ENCODE measurements at places on chromosomes 1 and 21.

DNA sequence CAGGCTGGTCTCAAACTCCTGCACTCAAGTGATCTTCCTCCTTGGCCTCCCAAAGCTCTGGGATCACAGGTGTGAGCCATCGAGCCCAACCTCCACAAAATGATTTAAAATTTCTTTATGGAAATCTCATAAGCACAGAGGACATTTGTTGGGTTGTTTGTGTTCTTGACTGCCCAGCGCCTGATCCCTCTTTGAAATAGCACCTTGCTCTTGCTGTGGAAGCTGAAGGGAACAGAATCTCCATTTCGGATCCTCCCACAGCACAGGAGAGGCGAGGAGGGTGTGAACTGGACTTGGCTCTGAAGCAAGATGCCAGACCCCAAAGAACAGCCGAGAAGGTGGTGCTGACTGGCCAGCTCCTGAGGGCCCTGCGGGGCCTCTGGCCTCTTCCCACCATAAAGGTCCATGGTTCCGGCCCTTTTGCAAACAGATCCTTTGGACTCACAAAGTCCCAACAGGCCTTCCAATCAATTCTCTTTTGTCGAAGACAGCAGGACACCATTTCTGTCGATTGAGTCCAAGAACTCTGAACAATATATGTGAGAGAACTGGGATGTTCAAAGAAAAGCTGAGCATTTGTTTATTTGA, 45.6 kb upstream of the COA6 start:
- DNase-seq, result no peak

DNA sequence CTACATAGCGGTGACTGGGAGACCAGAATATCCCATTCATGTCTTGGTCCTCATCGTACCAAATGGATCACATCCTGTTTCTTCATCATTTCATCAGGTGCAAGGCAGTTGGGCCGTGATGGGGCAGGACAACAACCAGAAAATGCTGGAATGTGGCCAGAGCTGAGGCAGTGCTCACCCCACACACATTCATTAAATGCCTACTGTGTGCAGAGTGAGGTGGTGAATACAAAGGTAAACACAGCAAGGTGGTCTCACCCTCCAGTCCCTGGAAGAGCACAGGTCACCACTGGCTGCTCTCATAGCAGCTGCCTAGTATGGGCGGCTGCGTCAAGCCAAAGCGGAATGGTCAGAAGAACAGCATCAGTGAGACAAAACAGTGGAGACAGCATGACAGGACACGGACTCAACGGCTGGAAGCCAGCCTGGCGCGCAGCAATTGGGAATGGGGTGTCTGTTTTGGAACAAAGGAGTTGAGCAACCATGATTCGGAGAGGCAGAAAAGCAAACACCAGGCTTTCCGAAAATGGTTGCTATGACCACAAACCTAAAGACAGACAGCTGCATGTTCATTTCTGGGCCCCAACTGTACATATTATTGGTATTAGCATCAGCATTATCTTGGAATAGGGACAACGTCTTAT, 5.6 kb upstream of the ADAMTSL4 start:
- DNase-seq, result peak; percentile 93

- DNase-seq, result no peak
Observed at GRCh38 chr1:178772952-178773351, 47.9 kb downstream of the RALGPS2 start.

DNA sequence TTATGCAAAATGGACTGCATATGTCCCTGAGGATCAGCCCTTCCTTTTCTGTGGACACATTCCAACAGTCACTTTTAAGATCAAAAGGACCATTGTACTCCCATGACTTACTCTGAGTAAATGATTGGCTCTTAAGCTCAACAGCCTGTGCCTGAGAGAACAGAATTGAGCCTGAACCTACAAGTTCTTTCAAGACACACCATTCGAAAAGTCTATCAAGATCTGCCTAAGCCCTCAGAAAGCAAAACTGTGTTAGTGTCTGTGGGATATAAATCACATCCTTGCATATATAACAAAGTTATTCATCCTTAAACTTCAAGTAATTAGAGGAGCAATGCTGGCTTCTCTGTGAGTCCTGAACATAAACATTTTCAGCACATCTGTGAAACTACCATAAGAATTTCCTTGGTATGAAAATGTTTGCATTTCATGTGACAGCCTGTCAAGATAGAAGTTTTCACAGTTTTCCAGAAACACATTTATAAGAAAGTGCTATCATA, 41.6 kb downstream of the PCNX2 start:
- no peak for DNase-seq

DNA sequence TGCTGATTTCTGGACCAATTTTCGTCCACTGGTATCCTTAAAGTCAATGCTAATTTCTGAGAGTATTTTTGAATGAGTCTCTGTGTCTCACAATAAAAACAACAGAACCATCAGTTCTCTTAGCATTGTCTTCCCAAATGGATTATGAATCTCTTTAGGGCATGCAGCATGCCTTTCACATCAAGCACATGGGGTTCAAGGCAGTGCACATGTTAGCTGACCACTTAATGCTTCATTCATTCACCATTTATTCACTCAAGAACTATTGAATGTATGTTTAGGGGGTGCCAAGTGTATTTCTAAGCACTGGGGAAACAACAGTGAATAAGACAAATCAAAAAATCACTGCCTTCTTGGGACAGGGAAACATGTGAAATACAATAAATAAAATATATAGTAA, 126.7 kb upstream of the SLC44A3 start:
- DNase-seq, result no peak

DNA sequence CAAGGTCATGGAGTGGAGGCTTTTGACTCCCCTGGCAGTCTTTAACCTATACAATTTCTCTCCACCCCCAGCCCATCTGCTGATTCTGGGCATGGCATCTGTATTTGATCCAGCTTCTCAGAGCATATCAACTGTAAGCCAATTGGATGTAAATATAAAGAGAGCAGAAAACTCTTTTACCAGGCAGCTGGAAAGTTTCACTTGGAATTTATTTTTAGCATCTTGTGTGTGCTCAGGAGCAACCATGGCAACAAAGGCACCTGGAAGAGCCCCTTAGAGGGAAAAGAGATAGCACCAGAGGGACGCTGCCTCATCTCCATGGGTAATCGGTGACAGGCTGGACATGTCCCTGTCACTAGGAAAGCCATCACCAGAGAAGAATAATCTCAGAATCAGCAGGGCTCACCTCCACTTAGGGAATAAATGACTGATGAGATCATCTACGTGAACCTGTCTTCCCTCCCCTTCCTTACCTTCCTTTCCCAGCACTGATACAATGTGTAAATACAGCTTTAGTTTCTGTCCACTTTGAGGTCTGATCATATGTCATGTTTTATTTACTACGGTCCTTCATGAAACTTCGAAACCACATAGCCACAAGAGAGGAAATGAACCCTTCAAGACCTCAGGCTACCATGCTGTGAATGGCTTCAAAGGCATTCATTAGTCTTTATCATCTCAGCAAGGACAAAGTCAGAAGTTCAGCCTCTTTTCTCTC, 25.3 kb upstream of the SIPA1L2 start:
- peak; percentile 6 for DNase-seq

- no peak for DNase-seq
Observed at GRCh38 chr1:54160351-54160750, 7.6 kb upstream of the CDCP2 start.

DNA sequence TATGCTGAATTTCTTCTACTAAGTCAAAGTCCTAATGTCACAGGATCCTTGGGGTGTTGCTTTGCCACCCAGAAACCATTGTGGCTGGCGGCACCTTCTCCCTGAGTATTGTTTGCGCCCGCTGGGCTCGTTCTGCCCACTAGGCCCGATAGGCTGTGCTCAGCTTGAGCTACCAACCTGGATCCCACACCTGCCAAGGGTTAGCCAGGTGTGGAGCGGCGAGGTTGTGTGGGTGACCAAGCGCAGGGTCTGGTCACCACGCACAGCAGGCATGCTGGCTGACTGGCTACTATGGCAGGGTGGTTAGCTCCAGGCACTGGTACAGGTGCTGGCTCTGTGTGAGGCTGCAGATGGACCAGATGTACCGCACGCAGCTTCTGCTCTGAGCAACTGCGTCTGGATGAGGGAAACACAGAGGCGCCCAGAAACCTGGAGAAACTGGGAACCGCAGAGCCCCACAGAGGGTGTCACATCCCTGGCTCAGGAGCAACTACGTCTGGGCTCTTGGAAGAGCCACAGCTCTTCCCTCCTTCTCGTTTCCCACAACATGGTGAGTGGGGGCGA, 50.3 kb upstream of the SCYL3 start:
- no peak for DNase-seq

DNA sequence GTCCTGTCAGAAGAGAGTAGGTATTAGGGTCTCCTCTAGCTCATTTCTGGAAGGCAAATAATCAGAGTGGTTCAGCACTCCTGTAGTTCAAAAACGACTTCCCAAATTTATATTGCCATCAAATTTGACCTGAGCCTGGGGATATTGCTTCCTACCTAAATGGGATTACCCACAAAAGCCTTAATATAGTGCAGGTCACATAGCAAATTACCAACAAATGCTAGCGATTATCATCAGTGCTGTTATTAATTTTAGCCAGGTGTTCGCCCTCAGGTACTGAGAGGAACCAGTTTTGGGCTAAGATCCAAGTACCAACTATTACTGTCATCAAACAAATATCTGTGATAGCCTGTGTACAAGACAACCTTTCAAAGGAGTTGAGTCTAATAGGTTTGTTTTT, 661.8 kb upstream of the PTBP2 start:
- DNase-seq, result no peak

GRCh38 chr1:206772243-206772937, at the start of gene IL10:
IL10 (minus strand) TSS chr1:206772494; CDS start chr1:206772435, 59 bp downstream.
- no peak for DNase-seq

DNA sequence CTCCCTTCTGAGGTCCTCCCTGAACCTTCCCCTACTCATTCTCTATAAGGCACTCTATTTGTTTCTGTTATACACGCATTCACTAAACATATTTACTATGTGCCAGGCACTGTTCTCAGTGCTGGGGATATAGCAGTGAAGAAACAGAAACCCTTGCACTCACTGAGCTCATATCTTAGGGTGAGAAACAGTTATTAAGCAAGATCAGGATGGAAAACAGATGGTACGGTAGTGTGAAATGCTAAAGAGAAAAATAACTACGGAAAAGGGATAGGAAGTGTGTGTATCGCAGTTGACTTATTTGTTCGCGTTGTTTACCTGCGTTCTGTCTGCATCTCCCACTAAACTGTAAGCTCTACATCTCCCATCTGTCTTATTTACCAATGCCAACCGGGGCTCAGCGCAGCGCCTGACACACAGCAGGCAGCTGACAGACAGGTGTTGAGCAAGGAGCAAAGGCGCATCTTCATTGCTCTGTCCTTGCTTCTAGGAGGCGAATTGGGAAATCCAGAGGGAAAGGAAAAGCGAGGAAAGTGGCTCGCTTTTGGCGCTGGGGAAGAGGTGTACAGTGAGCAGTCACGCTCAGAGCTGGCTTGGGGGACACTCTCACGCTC, 572 bp downstream of the CYB5RL start:
- DNase-seq, result peak; percentile 56

GRCh38 chr1:214588963-214589597, 13.9 kb upstream of the CENPF start:
- no peak for DNase-seq

DNA sequence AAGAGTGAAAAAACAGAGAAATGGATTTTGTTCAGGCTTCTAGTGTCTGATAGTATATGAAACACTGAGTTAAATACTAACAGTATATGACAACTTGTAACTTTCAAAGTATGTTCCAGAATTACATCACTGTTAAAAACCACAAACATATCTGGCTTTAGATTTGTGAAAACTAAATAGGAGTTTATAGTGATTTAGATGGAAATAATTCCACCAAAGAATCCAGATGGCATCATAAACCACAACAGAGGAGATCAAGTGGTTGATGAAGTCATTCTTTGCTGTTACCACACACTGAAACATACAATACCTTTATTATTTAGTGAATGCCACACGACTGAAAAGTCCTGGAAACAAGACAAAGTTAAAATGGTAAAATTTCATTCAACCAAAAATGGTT, 37.2 kb downstream of the ALG14 start:
- DNase-seq, result no peak
